Foreskin fibroblast (primary cell): ENCODE measurements at places on chromosomes 2 and 18.

DNA sequence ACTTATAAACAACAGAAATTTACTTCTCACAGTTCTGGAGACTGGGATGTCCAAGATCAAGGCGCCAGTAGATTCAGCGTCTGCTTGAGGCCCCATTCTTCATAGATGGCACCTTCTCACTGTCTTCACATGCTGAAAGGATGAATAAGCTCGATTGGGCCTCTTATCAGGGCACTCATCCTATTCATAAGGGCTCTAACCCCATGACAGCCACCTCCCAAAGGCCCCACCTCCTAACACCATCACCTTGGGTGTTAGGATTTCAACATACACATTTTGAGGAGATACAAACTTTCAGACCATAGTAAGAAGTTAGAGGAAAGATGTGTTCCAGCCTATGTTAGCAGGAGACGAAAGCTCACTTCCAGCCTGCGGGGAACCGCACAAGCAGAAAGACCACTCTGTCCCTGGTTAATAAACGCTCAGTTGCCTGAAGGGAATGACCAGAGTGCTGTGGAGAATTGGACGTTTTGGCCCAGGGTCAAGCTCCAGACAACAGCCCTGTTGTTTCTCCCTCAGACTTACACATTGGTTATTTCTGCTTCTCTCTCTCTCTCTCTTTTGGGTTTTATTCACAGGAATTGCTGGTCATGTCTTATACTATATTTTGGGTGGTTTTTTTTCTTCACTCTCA, 90.3 kb downstream of the MAPRE2 start:
- DNase-seq: no peak

GRCh38 chr2:196449083-196449482, 190.4 kb upstream of the CCDC150 start:
- no peak for DNase-seq

- DNase-seq: no peak
Measured at GRCh38 chr2:85191157-85191556, 58.0 kb downstream of the TCF7L1 start.

- no peak for DNase-seq
Measured at GRCh38 chr18:44170208-44170880, 510.3 kb upstream of the SETBP1 start.

DNA sequence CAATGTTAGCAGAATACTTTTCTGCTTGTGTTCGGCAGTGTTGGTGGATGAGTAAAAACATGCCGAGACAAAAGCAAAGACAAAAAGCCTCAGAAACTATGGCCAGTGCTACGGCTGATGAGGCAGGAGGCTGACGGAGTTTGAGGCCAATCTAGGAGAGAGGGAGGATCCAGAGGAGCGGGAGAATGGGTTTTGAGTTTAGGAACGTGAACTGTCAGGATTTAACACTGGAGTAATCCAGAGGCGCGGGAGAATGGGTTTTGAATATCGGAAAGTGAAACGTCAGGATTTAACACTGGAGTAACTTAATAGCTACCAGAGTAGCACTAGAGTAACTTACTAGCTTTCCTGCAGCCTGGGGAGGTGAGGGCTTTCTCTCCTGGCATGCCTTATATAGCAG, 37.4 kb downstream of the LYPD6B start:
- peak; percentile 3 for DNase-seq

- no peak for DNase-seq
Measured at GRCh38 chr2:180905461-180905860, 74.9 kb upstream of the UBE2E3 start.

GRCh38 chr2:63053081-63053888, 2.7 kb downstream of the OTX1 start:
- DNase-seq: no peak

- DNase-seq: peak; percentile 22
Measured at GRCh38 chr2:127324635-127325034, 30.7 kb upstream of the ERCC3 start.

DNA sequence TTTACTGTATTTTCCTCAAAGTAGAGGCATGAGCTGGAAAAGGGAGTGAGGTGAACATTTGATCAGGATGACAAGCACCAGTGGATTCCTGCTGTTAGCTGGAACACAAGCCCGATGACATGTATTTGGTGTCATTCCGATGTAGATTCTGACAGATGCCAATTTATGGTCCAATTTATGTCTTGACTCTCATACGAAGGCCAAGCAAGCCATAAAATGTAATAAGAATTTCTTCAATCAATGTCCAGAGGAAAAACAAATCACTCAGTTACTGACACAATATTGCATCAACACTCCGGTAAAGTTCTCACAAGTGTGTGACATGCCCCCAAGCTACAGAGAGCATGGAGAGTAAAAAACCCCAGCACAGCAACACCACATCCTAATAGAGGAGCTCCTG, 138.3 kb upstream of the ZNF521 start:
- no peak for DNase-seq

DNA sequence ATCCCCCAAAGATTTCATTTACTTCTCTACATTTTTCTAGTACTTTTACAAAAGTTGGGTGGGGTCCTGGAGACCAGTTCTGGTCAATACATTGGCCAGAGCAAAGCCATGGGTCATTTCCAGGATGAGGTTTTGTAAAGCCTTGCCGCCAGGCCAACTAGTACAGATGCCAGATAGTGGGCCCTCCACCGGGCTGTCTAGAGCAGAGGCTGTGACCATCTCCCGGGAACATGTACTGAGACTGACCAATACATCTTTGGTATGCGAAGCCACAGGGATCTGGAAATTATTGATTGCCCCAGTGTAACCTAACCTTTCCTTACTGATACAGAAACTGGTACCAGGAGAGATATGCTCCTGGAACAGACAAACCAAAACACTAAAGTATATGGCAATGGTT, 599.2 kb downstream of the ADCYAP1 start:
- no peak for DNase-seq

- DNase-seq: no peak
Measured at GRCh38 chr2:205465791-205466190, 216.5 kb upstream of the NRP2 start.

GRCh38 chr2:46780411-46780800, 135.2 kb downstream of the MCFD2 start:
- DNase-seq: no peak

DNA sequence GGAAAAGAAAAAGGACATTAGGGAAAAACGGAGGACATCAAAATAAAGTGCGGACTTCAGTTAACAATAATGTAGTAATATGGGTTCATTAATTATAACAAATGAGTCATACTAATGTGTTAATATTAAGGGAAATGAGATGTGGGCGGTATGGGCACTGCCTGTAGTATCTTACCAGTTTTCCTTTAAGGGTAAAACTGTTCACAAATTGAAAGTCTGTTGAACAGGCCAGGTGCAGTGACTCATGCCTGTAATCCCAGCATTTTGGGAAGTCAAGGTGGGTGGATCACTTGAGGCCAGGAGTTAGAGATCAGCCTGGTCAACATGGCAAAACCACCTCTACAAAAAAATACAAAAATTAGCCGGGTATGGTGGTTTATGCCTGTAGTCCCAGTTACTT, 56.8 kb upstream of the PMAIP1 start:
- DNase-seq: no peak

DNA sequence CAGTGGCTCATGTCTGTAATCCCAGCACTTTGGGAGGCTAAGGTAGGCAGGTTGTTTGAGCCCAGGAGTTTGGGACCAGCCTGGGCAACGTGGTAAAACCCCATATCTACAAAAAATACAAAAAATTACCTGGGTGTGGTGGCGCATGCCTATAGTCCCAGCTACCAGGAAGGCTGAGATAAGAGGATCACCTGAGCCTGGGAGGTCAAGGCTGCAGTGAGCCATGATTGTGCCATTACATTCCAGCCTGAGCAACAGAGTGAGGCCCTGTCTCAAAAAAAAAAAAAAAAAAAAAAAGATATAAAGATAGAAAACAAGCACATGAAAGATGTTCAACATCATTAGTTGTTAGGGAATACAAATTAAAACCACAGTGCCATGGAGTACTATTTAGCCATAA, 65.3 kb upstream of the UGP2 start:
- no peak for DNase-seq

DNA sequence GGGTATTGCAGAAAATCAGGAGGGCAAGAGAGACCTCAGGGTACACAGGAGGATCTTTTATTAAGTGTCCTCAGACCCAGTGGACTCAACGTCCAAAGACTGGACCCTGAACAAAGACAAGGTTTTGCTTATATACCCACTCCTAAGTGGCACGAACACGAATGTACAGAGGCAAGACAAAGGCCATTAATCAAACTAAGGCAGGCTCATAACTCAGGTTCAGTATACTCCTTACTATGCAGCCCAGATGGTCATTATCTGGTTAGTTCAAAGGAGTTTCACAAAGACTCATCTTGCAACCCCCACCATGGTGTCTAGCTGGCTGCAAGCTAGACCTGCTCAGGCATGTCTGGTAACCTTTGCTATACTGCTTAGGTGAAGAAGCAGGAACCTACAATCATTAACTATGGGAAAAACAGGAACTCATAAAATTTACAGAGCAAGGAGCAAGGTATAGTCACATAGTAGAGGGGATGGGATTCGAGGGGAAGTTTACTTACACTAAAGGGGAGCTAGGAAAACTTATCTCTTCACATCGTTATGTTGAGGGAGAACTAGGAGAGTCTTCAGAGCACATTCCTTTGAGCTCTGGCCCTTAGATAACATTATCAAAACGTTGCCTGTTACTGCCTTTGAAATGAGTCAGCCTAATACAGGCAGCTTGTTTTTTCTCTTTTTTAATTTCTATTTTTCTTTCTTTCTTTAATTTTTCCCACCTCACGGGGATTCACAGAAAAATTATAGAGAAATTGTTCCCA, 33.9 kb downstream of the SLC4A3 start:
- no peak for DNase-seq

DNA sequence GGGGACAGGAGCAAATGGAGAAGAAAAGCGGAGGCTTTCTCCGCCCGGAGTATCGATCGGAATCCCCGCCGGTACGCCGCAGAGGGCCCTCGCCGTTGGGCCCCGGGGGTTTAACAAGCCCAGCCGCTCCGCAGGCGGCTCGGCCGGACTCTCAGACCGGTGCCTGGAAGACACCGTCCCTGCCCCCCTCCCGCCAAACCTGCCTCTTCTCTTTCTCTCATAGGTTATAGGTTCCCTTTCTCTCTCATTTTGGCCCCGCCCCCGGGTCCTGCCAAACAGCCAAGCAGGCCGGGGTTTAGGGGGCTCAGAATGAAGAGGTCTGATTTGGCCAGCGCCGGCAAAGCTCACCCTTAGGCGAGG, 4.4 kb downstream of the ONECUT2 start:
- DNase-seq: no peak

GRCh38 chr2:219531639-219532377, 11.8 kb downstream of the CHPF start:
- DNase-seq: no peak

- DNase-seq: no peak
Measured at GRCh38 chr2:47272905-47273758, 118.0 kb upstream of the STPG4 start.

DNA sequence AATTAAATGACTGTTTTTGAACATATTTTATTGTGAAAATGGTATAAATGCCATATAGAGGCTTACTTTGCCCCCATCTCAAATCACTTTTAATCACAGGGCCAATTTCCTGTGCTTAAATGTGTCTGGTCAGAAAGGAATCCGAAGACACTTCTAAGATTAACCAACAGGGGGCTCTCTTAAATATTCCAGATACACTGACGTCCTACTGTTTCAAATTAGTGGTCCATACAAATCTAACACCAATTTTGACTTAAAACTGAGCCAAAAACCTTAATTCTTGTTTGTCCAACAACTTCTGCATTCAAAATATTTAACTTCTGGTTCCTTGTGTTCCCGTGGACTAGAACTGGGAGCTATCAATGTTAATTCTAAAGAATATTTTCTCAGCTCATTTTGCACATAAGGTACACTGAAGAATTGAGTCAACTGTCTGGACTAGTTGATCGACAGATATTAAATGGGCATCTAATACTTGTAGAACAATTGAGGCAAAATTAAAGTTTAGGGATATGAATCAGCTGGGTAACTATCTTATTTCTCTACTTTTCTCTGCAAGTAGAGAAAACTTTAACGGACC, 557.5 kb downstream of the ARHGAP15 start:
- peak; percentile 18 for DNase-seq

DNA sequence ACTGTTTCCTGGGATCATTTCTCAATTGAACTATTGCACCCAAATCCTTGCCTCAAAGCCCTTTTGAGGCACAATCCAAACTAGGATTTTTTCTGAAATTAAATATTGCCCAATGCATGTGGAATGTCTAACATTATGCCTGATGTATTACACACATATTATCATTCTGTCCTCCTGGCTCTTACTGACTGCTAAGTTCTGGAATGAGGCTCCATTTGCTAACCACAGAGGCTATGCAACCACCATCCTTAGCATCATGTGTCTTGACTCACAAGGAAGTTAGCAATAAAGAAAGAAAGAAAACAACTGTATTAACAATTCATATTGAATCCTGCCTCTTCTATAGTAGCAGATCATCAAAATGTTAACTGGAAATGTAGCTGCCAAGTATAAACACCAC, 1142.7 kb downstream of the CNTNAP5 start:
- DNase-seq: no peak

DNA sequence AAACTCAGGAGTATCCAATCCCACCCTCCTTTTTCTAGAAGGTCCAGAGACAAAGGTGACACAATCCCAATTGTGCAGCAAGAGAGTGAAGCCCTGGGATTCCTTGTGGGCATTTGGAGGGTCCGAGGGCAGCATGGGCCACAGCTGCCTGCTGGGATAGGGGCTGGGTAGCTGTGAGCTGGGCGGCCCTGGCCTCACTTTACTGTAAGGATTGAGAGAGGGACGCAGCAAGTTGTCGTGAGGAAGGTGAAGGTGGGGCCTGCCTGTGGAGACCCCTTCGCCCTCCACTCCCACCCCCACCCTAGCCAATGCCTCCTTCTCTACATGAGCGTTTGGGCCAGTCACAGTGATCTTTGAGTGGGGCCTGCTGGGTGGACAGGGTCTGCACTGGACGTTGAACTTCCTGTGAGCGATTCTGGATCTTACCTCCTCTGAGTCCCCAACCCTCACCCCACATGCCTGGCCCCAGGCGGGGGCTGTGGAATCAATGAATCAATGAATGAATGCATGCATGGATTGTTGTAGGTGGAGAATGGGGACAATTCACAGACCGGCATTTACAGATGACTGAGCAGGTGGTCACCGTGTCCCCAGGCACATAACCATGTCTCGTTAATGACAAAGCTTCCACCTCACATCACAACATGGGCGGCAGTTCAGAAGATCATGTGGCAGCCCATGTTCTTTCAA, 107.2 kb downstream of the INHBB start:
- DNase-seq: no peak

GRCh38 chr2:96710985-96711384, 28.9 kb downstream of the LMAN2L start:
- no peak for DNase-seq

GRCh38 chr18:25819746-25820363, 270.6 kb downstream of the SS18 start:
- DNase-seq: no peak

GRCh38 chr2:126890551-126891450, 7.9 kb upstream of the TEX51 start:
- DNase-seq: no peak

DNA sequence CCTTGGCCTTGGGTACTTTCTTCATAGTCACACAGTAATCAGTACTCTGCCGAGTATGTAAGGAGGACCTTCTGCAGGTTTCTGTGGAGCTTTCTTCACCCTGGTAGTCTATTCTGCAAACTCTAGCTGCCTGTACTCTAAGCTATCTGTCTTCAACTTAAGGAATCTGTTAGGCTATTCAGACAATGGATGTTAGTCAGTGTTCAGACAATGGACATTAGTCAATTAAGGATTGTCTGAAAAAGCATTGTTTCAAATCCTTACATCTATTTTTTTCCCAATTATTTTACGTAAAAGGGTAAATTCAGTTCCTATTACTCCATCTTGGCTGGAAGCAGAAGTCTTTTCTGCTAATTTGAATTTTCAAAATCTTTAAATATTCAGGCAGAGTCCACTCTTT, 75.7 kb downstream of the WDR7 start:
- no peak for DNase-seq
